ENCODE measurements at places on chromosomes 5 and 9. TPM values are rescaled to one million over a fixed set of nuclear protein-coding genes. Genes with fewer than 3 reads are reported as not detected.

Gene STK32A
- 10.2 TPM for total RNA-seq

Gene PLPPR1
- total RNA-seq, result 5.0 TPM

Gene TXNDC8
- total RNA-seq, result not detected

DNA sequence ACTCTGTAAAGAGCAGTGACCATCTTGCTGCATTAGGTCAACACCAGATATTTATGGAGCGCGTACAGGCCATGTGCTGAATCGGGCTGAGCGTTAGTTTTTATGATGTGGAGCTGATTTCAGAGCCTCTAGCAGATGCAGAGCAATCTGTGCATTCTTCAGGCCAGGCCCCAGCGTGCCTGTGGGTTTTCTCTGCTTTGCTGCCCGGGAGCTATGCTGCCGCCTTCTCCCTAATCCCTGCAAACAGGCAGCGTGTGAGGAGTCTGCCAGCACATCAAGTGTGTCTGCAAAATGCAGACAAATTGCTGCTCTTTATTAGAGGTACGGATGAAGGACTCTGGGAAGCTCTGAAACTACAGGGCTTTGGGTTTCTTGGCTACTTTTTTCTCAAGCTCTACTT is 170.0 kb downstream of the NTRK2 start:
- DNase-seq, result no peak

DNA sequence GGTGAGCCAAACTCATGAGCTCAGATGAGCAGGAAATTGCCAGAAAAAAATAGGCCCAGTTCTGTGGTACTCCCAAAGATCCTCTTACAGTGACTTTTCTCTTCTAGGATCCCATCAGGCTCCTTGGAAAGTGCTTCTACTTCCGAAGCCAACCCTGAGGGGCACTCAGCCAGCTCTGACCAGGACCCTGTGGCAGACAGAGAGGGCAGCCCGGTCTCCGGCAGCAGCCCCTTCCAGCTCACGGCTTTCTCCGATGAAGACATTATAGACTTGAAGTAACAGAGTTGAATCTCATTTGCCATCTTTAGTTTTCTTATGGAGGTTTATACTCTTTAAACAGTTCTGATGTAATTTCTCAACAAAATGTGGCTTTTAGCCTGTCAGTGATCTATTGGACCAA is 4.0 kb upstream of the SLC2A8 start:
- peak; percentile 46 for DNase-seq

Gene NTRK2
- total RNA-seq, result 0.98 TPM

DNA sequence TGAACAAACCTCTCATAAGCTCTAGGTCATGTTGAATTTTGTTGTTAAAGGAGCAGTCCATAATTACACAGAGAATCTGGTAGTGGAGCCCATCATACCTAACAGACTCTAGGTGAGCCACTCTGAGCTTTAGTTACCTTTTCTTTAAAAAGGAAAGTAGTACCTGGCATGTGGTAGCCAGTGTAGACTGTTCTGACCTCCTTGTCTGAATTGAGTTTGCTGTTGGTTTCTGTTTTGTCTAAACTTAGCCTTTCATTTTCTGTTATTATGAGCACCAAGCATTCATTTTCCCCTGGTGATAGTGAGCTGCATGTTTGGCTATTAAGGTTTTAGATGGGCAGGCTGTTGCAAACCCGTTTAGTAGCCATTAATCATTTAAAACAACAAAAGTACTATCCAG is 112.2 kb downstream of the MAST4 start:
- DNase-seq, result no peak

GRCh38 chr5:174315471-174315870 is 270.0 kb downstream of the NSG2 start:
- DNase-seq, result peak; percentile 51

DNA sequence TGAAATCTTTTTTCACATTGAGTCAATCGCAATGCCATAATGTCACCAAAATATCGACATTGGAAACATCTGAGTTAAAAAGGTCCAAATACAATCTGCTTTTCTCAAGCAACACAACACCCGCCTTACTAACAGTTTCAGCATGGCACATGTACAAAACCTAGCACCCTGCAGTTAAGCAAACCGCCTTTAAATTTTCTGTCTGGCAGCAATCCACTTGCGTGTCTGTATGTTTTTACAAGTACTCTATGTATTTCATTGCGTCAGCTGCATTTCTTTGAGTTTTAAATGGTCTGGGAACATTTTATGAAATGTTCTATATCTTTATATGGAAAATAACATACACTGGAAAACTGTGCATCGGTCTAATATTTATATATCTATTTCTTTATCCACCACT is 134.6 kb downstream of the DENND1A start:
- no peak for DNase-seq

- DNase-seq, result no peak
These were observed 62.2 kb downstream of the CFAP77 start for GRCh38 chr9:132472199-132472598.

Measured in upper lobe of right lung (tissue), 1 donor.